H9 (cell line): ENCODE measurements at places on chromosomes 16 and 17. TPM values are rescaled to one million over a fixed set of nuclear protein-coding genes. Genes with fewer than 3 reads are reported as not detected.

The TBC1D3I gene
- total RNA-seq: 0.35 TPM in 1 of 2 replicates, not detected in the other

The CASKIN1 gene
- total RNA-seq: 7.9 and 9.3 TPM in 2 replicates

The P2RX5 gene
- total RNA-seq: 4.2 and 4.7 TPM in 2 replicates

The ARHGAP23 gene
- 96.3 and 97.9 TPM in 2 replicates for total RNA-seq

The METRN gene
- total RNA-seq: 26.2 and 28.9 TPM in 2 replicates
